B cell (primary cell): ENCODE measurements at places on chromosomes 3 and 15. TPM values are rescaled to one million over a fixed set of nuclear protein-coding genes. Genes with fewer than 3 reads are reported as not detected.

Gene ILDR1
- 1.6 and 1.9 TPM in 2 replicates for total RNA-seq

Gene RHOV
- 0.41 and 0.54 TPM in 2 replicates for total RNA-seq

Gene CLDND1
- total RNA-seq, result 132 and 134 TPM in 2 replicates

Gene STRIT1
- total RNA-seq, result not detected in 2 replicates

Gene SMAD6
- total RNA-seq, result 0.22 and 0.37 TPM in 2 replicates

Gene SERPINI2
- not detected in 2 replicates for total RNA-seq

Gene TRPM1
- total RNA-seq, result not detected in 2 replicates

Gene TMEM158
- total RNA-seq, result not detected in 2 replicates

Gene ACVR2B
- total RNA-seq, result 3.9 and 4.2 TPM in 2 replicates

Gene ATP8B4
- total RNA-seq, result 0.42 and 0.73 TPM in 2 replicates

Gene CDC25A
- 0.07 and 0.53 TPM in 2 replicates for total RNA-seq

Gene SMCO1
- not detected in 2 replicates for total RNA-seq

Gene TP63
- 1.2 and 2.2 TPM in 2 replicates for total RNA-seq

Gene TRH
- not detected in 2 replicates for total RNA-seq

Gene CA12
- not detected in 2 replicates for total RNA-seq

Gene GOLGA8J
- 0.51 TPM in 1 of 2 replicates, not detected in the other for total RNA-seq

Gene ACTC1
- total RNA-seq, result not detected in 2 replicates

Gene MME
- 11.2 and 11.5 TPM in 2 replicates for total RNA-seq

Gene P2RY14
- 6.0 and 7.0 TPM in 2 replicates for total RNA-seq

Gene TXNRD3
- 0.41 and 0.99 TPM in 2 replicates for total RNA-seq

Gene SLC12A1
- total RNA-seq, result not detected in 2 replicates

Gene EID1
- total RNA-seq, result 56.5 and 62.7 TPM in 2 replicates

Gene IGSF10
- total RNA-seq, result not detected in 2 replicates

Gene LINGO1
- total RNA-seq, result not detected in 2 replicates

Gene MYO5A
- 44.4 and 45.3 TPM in 2 replicates for total RNA-seq

Gene USP50
- 0.34 TPM in 1 of 2 replicates, not detected in the other for total RNA-seq

Gene LTK
- total RNA-seq, result 3.2 and 4.4 TPM in 2 replicates

Gene CLDN16
- not detected in 2 replicates for total RNA-seq

Gene DNAH12
- total RNA-seq, result 0.17 and 0.39 TPM in 2 replicates

Gene GOLGA6L10
- total RNA-seq, result 1.1 and 2.1 TPM in 2 replicates

Gene SHC4
- total RNA-seq, result 0.69 and 0.75 TPM in 2 replicates

Gene TF
- total RNA-seq, result 0.27 TPM in 2 replicates

Gene PCLAF
- 0.42 and 0.46 TPM in 2 replicates for total RNA-seq

Gene SH2D7
- not detected in 2 replicates for total RNA-seq

Gene MESP1
- 0.49 and 0.51 TPM in 2 replicates for total RNA-seq

Gene CCR1
- total RNA-seq, result 0.79 and 1.1 TPM in 2 replicates

Gene ATP10A
- total RNA-seq, result 0.22 and 1.6 TPM in 2 replicates

Gene SOX14
- total RNA-seq, result not detected in 2 replicates

Gene PTH1R
- not detected in 2 replicates for total RNA-seq

Gene NPHP3
- total RNA-seq, result 47.8 and 48.7 TPM in 2 replicates

Gene TGM5
- total RNA-seq, result 0.42 TPM in 1 of 2 replicates, not detected in the other

Gene TMCC1
- 32.2 and 37.8 TPM in 2 replicates for total RNA-seq

Gene BFSP2
- total RNA-seq, result 0.70 and 1.6 TPM in 2 replicates

Gene MYO5C
- 3.2 and 4.5 TPM in 2 replicates for total RNA-seq

Gene TMEM207
- not detected in 2 replicates for total RNA-seq

Gene ZNF860
- 41.4 and 45.9 TPM in 2 replicates for total RNA-seq

Gene WDR72
- total RNA-seq, result not detected in 2 replicates
